DMS 273 treated with DMSO at 0.1 percent for 48 hours (cell line): ENCODE measurements at places on chromosomes 6 and 20.

DNA sequence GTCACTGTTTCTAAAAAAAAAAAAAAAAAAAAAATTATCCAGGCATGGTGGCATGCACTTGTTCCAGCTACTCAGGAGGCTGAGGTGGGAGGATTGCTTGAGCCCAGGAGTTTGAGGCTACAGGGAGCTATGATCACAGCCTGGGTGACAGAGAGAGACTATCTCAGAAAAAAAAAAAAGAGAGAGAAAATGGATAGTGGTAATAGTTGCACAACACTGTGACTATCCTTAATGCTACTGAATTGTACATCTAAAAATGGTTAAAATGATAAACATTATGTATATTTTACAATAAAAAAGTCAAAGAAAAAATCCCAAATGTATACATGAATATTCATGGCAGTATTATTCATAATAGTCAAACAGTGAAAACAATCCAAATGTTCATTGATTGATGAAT is 23.0 kb downstream of the FERMT1 start:
- DNase-seq: no peak

- DNase-seq: no peak
These were observed 209.3 kb downstream of the DLL1 start for GRCh38 chr6:170081556-170081955.

- no peak for DNase-seq
These were observed 27.3 kb downstream of the MAPK14 start for GRCh38 chr6:36054956-36055355.

- no peak for DNase-seq
These were observed 39.1 kb upstream of the MROH8 start for GRCh38 chr20:37218441-37218840.

DNA sequence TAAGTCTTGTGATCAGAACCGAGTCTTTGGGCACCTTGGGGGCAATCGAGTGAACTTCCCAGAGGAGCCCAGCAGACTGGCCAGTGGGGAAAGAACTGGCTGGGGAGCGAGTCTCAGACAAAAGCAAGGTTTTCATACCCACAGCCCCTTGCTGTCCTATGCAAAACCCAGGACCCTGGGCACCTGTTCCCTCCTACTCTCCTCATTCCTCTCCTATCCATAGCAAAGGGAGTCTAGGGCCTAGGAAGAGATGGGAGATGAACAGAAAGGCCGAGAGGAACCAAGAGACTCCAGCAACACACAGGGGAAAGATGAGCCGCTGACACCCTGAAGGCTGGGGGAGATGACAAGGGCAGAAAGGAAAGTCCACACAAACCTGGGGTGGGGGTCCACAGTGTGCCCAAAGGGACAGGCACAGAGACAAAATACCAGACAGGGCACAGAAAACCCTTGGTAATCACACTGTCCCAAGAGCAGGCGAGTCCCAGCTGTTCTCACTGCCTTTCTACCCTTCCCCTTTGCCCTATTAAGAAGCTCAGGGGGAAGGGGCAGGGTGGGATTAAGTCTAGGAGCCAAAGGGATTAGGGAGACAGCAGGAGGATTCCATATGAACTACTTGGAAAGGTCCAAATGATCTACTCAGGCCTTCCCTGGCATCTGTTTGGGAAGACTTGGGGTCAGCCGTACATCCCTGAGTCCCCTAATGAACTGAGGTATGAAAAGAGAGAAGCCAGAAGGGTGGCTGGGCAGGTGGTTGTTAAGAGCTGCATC is 6.5 kb downstream of the PPP1R18 start:
- no peak for DNase-seq
